Right hindlimb (tissue), 1 donor: ENCODE measurements at places on chromosomes 1 and 21.

DNA sequence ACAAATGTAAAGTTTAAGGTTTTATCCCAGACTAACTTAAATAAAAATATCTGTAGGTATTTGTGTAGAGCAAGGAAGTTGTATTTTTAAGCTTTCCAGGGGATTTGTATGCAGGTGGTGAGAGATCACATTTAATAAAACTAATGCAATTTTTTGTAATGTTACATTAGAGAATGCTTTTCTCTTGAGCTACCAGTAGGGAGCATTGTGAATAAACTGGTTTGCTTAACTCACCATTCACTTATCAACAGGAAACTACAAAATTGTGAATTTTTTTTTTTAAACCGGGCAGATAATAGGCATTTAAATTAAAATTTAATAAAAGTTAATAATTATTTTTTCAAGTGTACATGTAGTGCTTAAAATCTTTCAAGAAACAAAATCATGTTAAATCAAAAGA, 78.6 kb downstream of the IVNS1ABP start:
- DNase-seq, result no peak

DNA sequence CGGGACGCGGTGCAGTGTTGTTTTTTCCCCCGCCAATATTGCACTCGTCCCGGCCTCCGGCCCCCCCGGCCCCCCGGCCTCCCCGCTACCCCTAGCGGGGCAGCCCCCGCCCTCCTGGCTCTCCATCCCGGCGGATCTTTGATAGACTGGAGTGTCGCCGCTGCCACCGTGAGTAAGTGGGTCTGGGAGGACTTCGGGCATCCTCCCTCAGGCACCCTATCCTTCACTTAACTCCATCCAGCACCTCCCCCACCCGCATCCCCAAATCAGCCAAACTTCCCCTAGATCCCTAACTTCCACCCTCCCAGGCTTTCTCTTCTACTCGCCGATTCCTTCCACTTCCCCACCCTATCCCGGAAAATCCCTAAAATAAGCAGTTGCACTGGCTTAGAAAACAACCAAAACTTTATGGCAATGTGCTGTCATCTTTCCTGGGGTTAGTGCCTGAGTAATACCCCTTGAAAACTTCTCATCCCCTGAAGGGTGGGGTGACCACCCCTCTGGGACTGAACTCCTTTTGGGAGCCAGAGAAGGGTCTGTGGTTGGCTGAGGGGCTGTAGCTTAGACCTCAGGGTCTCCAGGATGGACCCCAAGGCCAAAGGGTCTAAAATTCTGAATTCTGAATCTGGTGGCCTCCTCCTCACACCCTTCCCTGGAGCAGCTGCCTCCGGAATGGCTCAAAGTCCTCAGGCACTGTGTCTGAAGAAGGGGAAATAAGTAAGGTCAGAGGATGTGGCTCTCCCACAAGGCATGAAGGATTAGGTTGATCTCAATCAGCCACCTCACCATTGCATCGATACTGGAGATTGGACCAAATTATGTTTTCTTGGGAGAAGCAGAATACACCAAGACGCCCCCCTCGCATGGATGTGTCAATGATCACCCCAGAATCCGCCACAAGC, 12.2 kb downstream of the THBS3 start:
- DNase-seq, result no peak

- DNase-seq, result no peak
These were observed 928 bp downstream of the SLC6A17 start for GRCh38 chr1:110151175-110151669.

DNA sequence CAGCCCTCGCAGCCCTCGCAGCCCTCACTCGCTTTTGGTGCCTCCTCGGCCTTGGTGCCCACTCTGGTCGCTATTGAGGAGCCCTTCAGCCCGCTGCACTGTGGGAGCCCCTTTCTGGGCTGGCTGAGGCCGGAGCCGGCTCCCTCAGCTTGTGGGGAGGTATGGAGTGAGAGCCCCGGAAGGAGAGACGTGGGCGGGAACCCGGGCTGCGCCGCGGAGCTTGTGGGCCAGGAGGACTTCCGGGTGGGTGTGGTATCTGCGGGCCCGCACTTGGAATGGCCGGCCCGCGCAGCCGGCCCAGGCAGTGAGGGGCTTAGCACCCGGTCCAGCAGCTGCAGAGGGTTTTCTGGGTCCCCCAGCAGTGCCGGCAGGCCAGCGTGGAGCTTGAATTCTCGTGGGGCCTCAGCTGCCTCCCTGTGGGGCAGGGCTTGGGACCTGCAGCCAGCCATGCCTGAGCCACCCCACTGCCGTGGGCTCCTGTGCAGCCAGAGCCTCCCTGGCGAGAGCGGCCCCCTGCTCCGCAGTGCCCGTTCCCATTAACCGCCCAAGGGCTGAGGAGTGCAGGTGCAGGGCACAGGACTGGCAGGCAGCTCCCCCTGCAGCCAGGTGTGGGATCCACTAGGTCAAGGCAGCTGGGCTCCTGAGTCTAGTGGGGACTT, 9.9 kb upstream of the CFHR2 start:
- DNase-seq, result peak; percentile 13

DNA sequence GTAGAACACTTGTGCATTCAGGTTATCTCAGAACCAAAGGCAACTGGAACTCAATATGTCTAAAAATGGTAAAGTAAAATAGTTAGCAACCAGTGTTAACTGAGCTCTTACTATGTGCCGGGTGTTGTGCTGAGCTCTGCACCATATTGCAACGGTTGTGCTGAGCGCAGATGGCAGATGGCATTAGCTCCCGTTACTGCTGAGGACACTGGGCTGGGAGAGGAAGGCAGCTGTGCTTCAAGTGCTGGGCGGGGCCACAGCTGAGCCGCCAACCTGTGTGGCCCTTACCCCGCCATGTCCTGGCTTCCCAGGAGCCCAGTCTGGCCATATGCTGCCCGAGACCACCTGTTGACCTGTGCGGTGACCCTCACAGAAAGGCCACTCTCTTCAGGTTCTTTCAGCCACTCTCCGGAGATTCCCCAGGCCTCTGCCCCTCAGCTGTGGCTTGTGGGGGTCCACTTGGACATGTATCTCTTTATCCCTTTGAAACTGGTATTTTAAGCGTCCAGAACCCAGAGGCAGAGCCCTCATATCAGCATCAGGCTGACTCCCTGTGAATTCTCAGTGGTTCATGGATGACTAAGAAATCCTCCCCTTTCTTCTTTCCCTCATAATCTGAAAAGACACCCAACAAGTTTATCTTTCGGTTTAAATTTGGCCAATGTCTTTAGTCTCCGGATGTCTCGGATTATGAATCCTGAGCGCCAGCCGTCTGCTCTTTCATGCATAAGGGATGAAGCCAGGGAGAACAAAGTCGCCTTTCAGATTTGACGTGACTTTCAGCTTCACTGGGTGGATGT, 26.4 kb downstream of the LDLRAP1 start:
- DNase-seq, result no peak
